LHCN-M2 (cell line): ENCODE measurements at places on chromosomes 2 and 18.
A peak's percentile ranks its signal among the peaks of the same experiment; 100 is the strongest.

DNA sequence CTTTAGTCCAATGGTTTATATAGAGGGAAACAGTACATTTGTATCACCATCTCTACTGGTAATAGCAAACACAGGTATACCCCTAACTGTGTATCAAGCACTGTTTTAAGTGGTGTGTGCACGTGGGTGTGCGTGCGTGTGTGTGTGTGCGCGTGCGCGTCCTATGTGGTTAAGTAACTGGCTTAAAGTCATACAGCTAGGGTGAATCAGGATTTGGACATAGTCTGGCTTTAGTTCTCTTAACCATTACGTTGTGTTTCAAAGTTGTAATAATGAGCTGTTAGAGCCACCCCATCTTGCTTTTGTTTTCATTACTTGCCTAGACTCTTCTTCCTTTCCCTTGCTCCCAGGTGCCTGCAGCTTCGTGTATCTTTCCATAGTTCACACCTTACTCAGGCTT, 2.1 kb downstream of the HADHB start:
- DNase-seq, result peak; percentile 47

DNA sequence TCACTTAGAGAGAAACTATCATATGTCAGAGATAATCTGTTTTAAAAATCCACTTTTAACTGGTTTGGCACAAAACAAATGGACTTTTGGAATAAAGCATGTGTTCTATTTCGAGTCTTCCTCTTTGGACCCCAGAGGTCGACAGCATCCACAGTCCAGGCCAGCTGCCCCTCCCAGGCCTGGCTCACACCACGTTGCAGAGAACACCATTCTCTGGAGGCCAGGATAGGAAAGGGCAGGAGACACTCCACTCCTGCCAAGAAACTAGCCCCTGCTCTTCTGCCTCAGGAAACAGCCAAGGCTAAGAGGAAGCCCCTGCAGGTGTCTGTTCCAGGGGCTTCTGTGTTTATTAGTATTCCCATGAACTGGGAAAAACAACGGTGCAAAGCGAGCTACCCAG, 456.6 kb upstream of the ID2 start:
- no peak for DNase-seq

GRCh38 chr2:112887964-112888749, 22.8 kb upstream of the IL37 start:
- DNase-seq, result no peak

GRCh38 chr2:232300894-232301387, 77.6 kb upstream of the ALPP start:
- DNase-seq, result peak; percentile 71

DNA sequence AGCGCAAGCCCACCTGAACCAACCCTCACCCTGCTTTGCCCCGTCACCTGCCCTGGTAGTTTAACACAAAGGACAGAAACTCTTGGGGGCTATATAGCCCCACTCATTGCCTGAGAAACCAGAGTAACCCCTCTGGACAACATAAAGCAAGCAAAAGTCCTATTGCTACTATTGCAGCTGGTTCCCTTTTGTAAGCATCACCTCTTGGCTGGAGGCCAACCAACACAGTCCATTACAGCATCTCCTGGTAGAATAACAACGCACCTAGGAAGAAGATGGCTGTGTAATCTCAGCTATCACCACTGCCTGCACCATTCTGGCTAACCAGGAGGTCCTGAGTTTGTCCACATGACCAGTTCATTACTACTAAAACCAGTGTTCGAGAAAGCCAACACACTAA, 36.4 kb downstream of the FLACC1 start:
- no peak for DNase-seq

GRCh38 chr2:238974501-238975166, 126.7 kb downstream of the TWIST2 start:
- DNase-seq, result peak; percentile 91
